ENCODE measurements at places on chromosomes 6 and 20.

DNA sequence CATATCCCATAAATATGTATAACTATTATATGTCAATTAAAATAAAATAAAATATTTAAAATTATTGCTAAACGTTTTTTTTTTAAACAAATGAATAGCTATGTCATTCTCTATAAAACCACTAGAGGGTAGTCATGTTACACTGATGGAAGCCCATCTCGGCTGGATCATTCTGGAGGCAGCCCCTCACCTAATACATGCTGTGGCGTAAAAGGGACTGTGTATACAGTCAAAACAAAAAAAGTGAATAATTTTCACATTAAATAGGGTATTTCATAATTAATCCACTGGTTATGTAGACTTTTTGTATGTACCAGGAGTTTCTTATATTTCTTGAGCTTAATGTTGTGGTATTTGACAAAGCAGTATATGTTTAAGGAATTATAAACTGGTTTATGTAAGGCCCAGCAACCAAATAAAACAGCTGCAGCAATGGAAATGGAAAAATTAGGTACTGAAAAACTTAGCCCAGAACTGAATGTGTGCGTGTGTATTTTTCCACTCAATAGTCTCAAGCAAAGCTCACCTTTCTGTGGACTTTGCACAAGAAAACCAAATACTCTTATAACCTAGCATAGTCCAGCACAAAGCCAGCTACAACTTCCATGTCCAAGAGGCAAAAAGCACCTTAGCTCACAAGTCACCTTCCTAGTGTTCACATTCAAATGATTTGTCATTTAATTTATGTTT lies 81.7 kb downstream of the COL9A1 start:
- DNase-seq = no peak

DNA sequence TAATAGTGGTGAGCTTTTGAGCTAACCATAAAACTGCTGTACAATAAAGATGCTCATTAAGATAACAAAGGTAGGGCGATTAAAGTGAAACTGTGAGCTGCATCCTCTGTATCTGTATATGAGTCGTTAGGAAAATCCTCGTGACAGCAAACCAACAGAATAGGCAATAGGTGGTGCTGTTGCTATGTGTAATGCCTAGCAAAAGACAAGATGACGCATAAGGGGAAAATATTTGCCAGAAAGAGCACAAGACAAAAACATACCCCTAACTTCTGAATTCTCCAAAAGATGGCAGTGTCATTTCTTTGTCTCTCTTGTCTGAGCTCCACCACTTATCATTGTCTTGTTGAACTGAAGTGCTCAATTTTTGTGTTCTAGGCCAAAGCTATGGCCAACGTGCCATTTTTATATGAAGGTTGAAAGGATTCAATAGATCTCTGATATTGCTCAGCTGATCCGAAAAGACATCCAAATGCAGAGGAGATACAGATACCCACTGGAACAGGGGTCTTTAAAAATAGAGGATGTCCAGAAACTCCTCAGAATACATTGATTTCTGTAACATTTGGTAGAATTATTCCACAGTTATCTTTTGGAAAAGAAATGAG lies 56.3 kb upstream of the ANKEF1 start:
- DNase-seq = no peak

DNA sequence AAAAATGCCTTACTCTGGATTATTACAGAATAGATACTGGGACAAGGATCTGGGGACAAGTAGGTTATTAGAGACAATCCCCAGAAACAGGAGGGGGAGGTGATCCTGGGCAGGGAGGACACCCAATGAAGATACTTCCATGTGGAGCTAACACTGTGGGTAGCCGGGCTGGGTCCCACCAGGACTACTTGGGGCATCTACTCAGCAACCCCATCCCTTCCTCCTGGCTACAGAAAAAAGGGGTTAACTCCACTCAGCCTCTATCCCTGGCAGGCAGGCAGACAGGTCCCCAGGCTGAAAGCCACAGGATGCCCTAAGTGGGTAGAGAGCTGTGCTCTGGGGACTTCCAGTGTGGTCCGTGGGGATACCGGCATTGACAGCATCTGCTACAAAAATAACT lies 68.0 kb upstream of the NXT1 start:
- DNase-seq = no peak

- DNase-seq = peak; percentile 24
These were observed 24.1 kb upstream of the ROS1 start for GRCh38 chr6:117449549-117450439.

GRCh38 chr6:12582421-12583110 lies 134.0 kb upstream of the PHACTR1 start:
- DNase-seq = no peak

DNA sequence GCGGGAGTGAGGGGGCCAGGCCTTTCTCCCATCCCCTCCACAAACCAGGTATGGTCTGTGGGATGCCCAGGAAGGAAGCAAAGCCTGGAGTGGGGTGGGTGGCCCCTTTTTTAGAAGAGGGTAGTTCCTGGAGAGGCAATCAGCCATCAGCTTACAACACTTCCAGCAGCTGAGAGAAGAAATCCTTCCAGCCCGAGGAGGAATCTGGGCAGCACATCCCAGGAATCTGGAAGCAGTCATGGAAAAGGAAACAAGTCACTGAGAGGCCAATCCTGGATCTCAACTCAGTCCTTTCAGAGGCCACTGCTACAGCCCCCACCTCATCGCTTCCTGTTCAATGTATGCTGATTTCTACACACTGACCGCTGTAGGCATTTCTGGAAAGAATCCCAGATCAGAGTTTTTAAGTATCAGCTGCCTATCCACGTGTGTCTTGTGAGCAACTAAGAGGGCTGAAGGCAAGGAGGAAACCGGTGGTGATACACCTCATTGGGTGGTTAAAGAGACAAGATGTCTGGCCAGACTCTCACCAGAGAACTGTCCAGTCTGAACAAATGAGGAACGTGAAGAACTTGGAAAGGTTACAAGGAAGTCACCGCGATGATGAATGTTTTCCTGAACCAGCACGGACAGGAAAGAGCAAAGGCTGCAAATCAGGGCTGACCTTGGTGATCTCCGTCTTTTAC lies 92.9 kb upstream of the SHLD1 start:
- no peak for DNase-seq

DNA sequence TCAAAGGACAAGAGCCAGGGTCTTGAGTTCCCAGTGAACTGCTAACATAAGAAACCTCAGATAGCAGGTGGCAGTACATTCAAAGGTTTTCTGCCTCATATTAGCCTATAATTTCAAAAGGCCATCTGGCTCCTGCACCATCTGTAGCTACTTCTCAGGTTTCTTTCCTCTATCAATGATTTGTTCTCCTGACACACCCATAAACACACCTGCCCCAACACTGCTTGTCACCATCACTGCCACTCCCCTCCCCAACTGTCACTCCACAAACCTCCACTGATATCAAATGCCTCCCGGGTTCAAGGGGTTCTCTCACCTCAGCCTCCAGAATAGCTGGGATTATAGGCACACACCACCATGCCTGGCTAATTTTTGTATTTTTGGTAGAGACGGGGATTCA lies 152.7 kb upstream of the SLC22A16 start:
- no peak for DNase-seq

- DNase-seq = no peak
These were observed 74.5 kb upstream of the ZNF184 start for GRCh38 chr6:27547157-27548075.

- no peak for DNase-seq
These were observed 25.3 kb downstream of the TP53INP2 start for GRCh38 chr20:34729416-34729815.

DNA sequence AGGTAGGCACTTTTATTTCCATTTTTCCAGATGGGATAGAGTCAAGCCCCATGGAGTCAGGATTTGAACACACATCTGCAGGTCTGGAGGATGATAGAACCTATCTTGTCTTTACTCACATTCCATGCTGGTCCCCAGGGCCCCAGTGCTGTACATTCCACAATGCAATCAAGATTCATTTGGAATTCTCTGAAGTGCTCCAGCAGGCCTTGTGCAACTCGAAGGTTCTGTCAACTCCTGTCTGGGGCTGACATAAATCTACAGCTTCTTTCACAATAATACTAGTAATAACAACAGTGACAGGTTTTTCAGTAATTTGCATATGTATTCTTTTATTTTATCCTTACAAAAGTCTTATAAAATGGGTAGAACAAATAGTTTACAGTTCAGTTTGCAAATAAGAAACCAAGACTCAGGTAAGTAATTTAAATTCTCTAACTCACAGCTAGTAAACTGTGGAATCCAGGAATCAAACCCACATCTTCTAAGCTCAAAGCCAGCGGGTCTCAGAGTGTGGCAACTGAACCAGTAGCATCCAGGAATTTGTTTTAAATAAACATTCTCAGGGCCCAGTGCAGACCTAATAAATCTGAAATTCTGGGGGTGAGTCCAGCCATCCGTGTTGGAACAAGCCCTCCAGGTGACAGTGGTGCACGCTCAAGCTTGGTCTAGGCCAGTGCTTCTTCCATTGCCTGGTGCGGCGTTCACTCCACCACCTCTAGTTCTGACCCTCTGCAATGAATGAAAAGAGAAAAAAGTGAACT lies 137.0 kb upstream of the TNFAIP3 start:
- DNase-seq = no peak

- no peak for DNase-seq
These were observed 29.2 kb downstream of the ID4 start for GRCh38 chr6:19866173-19866984.

GRCh38 chr20:37907330-37907676 lies 4.4 kb downstream of the VSTM2L start:
- DNase-seq = no peak
